ENCODE measurements at places on chromosomes 1 and 21. TPM values are rescaled to one million over a fixed set of nuclear protein-coding genes. Genes with fewer than 3 reads are reported as not detected.

TNFRSF4 gene
- total RNA-seq = 1.5 TPM

TTC24 gene
- total RNA-seq = not detected

DNAI4 gene
- total RNA-seq = 56.6 TPM

TMEM269 gene
- total RNA-seq = 0.07 TPM

STPG1 gene
- 11.5 TPM for total RNA-seq

CDC42 gene
- 173 TPM for total RNA-seq

TMEM54 gene
- 18.4 TPM for total RNA-seq

UBL4B gene
- not detected for total RNA-seq

GJA9 gene
- not detected for total RNA-seq

ADORA3 gene
- 2.4 TPM for total RNA-seq

FMO1 gene
- 3.9 TPM for total RNA-seq

ADGRL4 gene
- 54.9 TPM for total RNA-seq

ARHGEF2 gene
- total RNA-seq = 59.4 TPM

NCAM2 gene
- 1.2 TPM for total RNA-seq

EXOC8 gene
- total RNA-seq = 14.1 TPM

MUTYH gene
- 49.2 TPM for total RNA-seq

PLPPR4 gene
- 1.2 TPM for total RNA-seq

FABP3 gene
- total RNA-seq = 33.2 TPM

KCNK2 gene
- total RNA-seq = not detected

DAP3 gene
- total RNA-seq = 84.5 TPM

ACP6 gene
- 7.7 TPM for total RNA-seq

TMPRSS15 gene
- total RNA-seq = not detected

PDZK1IP1 gene
- 0.48 TPM for total RNA-seq

TCP10L gene
- not detected for total RNA-seq

ISG15 gene
- 27.2 TPM for total RNA-seq

AUNIP gene
- total RNA-seq = not detected

SPRR4 gene
- total RNA-seq = not detected

AADACL4 gene
- total RNA-seq = not detected

PAFAH2 gene
- total RNA-seq = 9.1 TPM

C1orf141 gene
- total RNA-seq = not detected

RAB42 gene
- total RNA-seq = not detected

THEM5 gene
- total RNA-seq = not detected

FTCD gene
- 4.5 TPM for total RNA-seq

PNRC2 gene
- 103 TPM for total RNA-seq

EXTL1 gene
- 2.7 TPM for total RNA-seq

LIPI gene
- not detected for total RNA-seq

PCBP3 gene
- 8.6 TPM for total RNA-seq

YIPF1 gene
- total RNA-seq = 25.9 TPM

CD101 gene
- 2.1 TPM for total RNA-seq

BARHL2 gene
- total RNA-seq = not detected

ACTN2 gene
- total RNA-seq = 0.29 TPM

LSS gene
- 44.1 TPM for total RNA-seq

RGSL1 gene
- total RNA-seq = not detected

G0S2 gene
- total RNA-seq = 13.2 TPM

KIF21B gene
- 2.8 TPM for total RNA-seq

APOBEC4 gene
- not detected for total RNA-seq

PRAMEF25 gene
- not detected for total RNA-seq

CYP2J2 gene
- total RNA-seq = not detected

SMCP gene
- total RNA-seq = not detected

SLC44A5 gene
- 1.6 TPM for total RNA-seq

S100A14 gene
- total RNA-seq = not detected

KCNE2 gene
- not detected for total RNA-seq

GNG4 gene
- total RNA-seq = 2.1 TPM

EVI5 gene
- total RNA-seq = 53.0 TPM

FAM151A gene
- not detected for total RNA-seq

DLGAP3 gene
- not detected for total RNA-seq

LENEP gene
- not detected for total RNA-seq

RPTN gene
- total RNA-seq = not detected

SRGAP2B gene
- total RNA-seq = 51.3 TPM

Data from uterus (tissue), 4 donors.